ENCODE measurements at places on chromosomes 2 and 18.

GRCh38 chr2:215277944-215278343 is 33.9 kb upstream of the ATIC start:
- DNase-seq, result no peak

DNA sequence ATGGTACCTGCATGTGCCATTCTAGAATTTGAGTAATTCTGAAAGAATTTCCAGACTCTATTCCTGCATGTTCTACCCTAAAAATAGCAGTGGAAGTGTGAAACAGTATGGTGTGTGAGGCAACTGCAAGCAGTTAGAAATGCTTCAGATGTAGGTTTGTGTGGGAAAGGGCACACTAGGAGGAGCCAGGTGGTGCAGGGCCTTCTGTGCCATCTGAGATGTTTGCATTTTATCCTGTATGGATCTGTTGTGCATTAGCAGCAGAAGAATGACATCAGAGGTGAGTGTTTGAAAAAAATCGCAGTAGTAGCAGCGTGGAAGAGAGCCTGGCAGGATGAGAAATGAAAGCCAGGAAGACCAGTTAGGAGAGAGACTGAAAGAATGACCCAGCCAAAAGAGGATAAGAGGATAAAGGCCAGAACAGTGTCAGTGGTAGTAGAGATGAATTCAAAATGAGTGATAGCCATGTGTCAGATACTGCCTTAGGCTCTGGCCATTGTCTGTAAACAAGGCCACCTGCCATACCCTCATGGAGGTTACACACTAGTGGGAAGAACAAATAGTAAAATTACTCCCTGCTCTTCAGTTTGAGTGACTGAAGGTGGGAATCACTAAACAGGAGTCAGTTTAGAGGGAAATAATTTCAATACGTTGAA is 142.2 kb downstream of the PKP4 start:
- DNase-seq, result no peak

GRCh38 chr2:162885281-162886070 is 46.9 kb upstream of the KCNH7 start:
- no peak for DNase-seq

- peak; percentile 16 for DNase-seq
Observed at GRCh38 chr2:207324001-207324400, 158.3 kb upstream of the KLF7 start.

DNA sequence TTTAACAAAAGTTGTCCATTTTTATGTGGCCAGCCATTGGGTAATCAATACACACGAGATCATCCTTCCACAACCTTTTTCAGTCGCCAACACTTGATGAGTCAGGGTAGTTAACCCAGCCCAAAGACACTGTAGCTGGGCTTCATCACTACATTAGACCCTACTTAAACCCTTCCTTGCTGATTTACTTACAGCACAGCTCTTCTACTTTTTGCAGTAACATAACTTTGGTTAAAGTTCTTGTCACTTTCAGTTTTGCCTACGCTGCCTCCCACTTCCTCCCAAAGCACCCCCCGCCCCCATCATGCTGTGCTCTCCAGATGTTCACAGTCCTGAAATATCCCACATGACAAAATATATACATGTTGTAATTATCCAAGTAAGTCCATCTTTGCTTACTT is 103.6 kb downstream of the CDK15 start:
- no peak for DNase-seq

DNA sequence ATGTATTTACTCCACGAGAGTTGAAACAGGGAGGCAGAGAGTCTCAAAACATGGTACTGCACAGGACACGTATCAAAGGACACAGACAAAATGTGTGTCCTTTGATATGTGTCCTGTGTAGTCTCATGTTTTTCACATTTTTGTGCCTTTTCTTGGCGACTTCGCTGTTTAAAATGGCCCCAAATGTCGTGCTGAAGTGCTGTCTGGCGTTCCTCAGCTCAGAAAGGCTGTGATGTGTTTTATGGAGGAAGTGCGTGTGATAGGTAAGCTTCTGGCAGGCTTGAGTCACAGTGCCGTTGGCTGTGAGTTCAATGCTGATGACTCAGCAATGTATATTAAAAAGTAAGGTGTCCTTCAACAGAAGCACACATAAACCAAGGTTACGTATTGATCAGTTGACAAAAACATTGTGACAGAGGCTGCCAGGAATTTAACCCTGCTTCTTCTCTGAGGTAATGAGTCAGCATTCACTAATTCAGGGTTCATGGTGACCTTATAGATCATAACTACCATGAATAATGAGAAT is 78.2 kb downstream of the DYSF start:
- DNase-seq, result no peak

DNA sequence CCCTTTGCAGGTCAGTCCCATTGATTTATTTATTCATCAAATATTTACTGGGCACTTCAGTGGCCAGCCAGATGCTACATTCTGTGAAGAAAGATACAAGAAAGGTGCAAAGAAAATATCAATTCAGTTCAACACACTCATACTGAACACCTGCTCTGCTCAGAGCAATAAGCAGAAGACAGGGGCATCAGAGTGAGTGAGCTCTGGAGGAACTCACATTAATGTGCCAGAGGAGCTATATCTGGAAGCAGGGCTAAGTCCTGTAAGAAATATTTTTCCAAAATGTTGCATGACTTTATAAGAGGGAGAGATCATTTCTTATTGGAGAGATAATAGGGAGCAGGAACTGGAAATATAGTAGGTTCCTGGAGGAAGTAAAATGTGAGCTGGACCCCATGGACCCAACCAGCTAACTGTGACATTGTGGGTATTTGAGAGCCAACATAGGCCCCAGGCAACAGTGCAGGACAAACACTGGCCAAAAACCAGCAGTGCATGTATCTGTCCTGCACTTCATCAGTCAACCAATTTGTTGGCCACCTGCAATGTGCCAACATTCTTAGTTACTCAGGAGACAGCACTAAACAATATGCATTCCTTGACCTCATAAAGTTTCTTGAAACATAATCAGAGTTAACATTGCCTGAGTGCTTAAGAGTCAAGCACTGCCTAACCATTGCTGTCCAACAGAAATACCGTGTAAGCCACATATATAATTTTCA is 102.7 kb upstream of the PTPRM start:
- no peak for DNase-seq
